ENCODE measurements at places on chromosomes 5 and 9. TPM values are rescaled to one million over a fixed set of nuclear protein-coding genes. Genes with fewer than 3 reads are reported as not detected.
A peak's percentile ranks its signal among the peaks of the same experiment; 100 is the strongest.

DNA sequence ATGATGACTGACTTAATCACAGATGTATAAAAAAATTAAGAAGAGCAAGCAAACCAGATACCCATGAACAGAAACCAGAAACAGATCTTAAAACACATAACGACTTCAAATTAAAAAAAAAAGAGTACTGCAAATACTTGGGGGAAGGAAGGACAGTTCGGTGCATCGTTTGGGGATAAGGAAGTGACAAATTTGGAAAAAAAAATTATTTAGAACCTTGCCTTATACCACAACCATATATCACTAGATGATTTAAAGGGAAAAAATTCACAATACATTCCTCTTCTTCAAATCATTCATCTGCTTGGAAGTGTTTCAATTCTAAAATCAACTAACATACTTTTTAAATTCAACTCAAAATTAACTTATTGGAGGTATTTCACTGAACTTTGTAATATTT is 1038.6 kb upstream of the DMAC1 start:
- no peak overlapping the region for H3K4me3 ChIP-seq
- H3K27me3 ChIP-seq: no peaks in the 10 kb centered on the region
- no peak overlapping the region for H3K27ac ChIP-seq
- no peaks in the 10 kb centered on the region for H3K36me3 ChIP-seq
- peak; percentile 51 for DNase-seq

GRCh38 chr5:60687927-60688720 is 11.8 kb downstream of the DEPDC1B start:
- DNase-seq: peak; percentile 50
- no peaks in the 10 kb centered on the region for H3K27me3 ChIP-seq

DNA sequence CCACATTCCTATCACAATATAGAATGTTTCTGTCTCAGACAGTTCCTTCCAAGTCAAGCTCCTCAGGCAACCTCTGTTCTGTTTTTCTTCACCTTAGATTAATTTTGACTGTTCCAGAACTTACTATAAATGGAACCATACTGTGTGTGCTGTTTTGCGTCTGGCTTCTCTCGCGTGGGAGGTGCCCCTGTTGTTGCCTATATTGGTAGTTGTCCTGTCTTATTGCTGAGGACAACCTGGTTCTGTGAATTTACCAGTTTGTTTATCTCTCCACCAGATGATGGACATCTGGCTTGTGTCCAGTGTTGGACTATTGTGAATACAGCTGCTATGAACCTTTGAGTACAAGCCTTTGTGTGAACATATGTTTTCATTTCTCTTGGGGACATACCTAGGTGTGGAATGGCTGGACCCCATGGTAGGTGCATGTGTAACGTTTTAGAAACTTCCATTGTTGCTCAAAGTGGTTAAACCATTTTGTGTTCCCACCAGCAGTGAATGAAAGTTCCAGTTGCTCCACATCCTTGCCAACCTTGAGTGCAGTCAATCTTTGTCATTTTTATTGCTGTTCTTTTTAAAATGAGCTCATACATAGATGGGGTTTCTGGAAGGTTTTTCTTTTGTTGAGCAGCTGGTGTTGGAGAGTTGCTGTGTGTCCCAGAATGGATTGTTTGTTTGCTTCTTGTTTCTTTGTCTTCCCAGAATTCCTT is 18.1 kb downstream of the HMCN2 start:
- DNase-seq: no peak
- peaks cover 21% of the 10 kb centered on the region for H3K27me3 ChIP-seq
- no peak overlapping the region for H3K4me3 ChIP-seq
- no peak overlapping the region for H3K27ac ChIP-seq
- H3K36me3 ChIP-seq: no peaks in the 10 kb centered on the region

DNA sequence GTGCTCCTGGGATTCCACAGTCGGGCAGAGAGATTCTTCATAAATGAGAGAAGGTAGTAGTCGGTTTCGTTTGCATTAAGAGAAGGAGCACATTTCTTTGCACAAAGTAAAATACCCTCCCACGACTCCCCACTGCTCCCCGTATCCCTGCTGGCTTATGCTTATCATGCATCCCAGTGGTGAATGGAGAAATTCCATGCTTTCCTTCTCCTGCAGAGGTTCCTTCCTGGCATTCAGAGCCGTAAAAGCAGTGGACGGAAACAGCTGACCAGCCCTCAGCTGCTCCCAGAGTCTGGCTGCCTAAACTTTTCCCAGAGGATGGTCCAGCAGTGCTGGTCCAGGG is 93.1 kb downstream of the C9orf152 start:
- H3K4me1 ChIP-seq: peaks cover 25% of the 10 kb centered on the region
- no peaks in the 10 kb centered on the region for H3K27me3 ChIP-seq
- no peaks in the 10 kb centered on the region for H3K36me3 ChIP-seq
- H3K27ac ChIP-seq: peak overlapping the region; percentile 85
- no peak overlapping the region for H3K4me3 ChIP-seq
- peak; percentile 47 for DNase-seq

DNA sequence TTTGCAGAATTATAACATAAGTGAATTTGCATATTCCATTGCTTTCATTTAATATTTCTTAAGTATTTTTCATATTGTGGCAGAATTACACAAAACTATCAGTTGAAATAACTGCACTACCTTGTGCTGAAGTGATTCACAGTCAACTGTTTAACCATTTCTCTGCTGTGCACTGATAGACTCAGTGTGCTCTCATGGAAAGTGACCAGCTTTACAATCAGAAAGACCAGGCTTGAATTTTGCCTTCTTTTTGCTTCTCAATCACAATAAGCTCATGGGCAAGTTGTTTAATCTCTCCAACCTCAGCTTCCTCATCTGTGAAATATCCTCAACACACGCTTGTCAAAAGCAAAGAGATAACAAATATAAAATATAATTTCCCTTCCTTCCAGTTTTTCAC is 18.3 kb downstream of the CDK5RAP2 start:
- H3K27me3 ChIP-seq: no peaks in the 10 kb centered on the region
- H3K36me3 ChIP-seq: peaks cover 2% of the 10 kb centered on the region
- H3K27ac ChIP-seq: no peak overlapping the region
- no peak overlapping the region for H3K4me3 ChIP-seq
- H3K4me1 ChIP-seq: no peaks in the 10 kb centered on the region

GRCh38 chr9:115117999-115118878 is at the start of gene TNC:
TNC (minus strand) TSS chr9:115118157; CDS start chr9:115091018, 27,139 bp downstream.
- H3K4me1 ChIP-seq: peaks cover 8% of the 10 kb centered on the region
- peak; percentile 92 for DNase-seq
- peaks cover 3% of the 10 kb centered on the region for H3K36me3 ChIP-seq
- no peaks in the 10 kb centered on the region for H3K27me3 ChIP-seq
- H3K27ac ChIP-seq: peak within 1 kb of the TSS; percentile 90

- H3K27ac ChIP-seq: no peak overlapping the region
- no peak overlapping the region for H3K4me3 ChIP-seq
- no peaks in the 10 kb centered on the region for H3K36me3 ChIP-seq
- peaks cover 2% of the 10 kb centered on the region for H3K4me1 ChIP-seq
- no peak for DNase-seq
- no peaks in the 10 kb centered on the region for H3K27me3 ChIP-seq
These were observed 46.5 kb downstream of the PSMB7 start for GRCh38 chr9:124368692-124369091.

DNA sequence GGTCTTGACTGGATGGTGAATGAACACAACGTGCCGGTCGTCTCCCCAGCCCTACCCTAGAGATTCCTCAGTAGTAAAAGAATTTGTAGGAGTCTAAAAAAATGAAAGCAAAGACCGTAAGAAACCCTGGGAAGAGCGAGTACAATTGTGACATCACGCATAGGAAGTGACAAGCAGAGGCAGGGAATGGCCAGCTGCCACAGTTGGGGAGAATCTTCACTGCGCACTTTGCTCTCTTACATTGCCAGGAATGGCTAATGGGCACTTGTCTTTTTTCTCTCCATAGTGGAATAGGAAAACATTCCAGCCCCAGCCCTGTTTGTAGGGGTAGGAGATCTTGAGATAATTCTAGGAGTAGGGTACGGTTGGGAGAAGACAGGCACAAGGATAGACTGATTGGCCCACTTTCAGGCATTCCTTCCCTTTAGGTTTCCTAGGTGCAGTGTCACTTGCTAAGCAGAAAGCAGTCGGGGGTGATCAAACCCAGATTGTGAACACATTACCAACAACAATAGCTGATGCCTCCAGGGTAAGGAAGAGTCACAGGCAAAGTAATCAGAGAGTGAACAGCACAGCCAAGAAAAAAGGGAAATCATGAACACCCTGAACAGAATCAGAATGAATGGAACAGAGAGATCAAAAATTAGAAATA is 302.7 kb downstream of the MAN2A1 start:
- no peaks in the 10 kb centered on the region for H3K4me1 ChIP-seq
- no peak for DNase-seq
- no peaks in the 10 kb centered on the region for H3K27me3 ChIP-seq
- no peaks in the 10 kb centered on the region for H3K36me3 ChIP-seq
- H3K27ac ChIP-seq: no peak overlapping the region

The SNCAIP gene
- 5.1 TPM for total RNA-seq

The GLRA1 gene
- total RNA-seq: not detected

The CDO1 gene
- 6.9 TPM for total RNA-seq
